Stimulated activated CD8-positive, alpha-beta memory T cell treated with anti-CD3 and anti-CD28 coated beads, Interleukin-7, amount 100 ng/mL, for 1 hour (primary cell): ENCODE measurements at places on chromosomes 7 and 10.

- DNase-seq, result no peak
Measured at GRCh38 chr7:137642031-137642430, 204.7 kb downstream of the DGKI start.

DNA sequence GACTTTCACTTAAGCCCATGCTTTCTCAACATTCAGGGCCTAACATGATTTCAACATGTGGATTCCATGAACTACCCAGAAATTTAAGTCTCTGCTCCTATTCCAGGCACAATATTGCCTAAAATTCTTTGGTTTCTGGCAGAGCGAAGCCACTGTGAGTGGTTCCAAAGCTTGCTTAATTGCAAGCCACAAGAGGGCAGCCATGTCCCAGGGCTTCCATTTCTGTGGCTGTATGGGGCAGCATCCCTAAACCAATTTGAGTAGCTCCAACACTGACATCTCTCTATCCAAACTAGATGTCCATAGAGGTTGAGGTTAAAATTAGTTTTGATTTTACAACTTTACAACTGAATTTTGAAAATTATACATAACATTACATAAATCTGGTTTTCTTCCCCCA is 56.3 kb upstream of the MDFIC start:
- peak; percentile 31 for DNase-seq

DNA sequence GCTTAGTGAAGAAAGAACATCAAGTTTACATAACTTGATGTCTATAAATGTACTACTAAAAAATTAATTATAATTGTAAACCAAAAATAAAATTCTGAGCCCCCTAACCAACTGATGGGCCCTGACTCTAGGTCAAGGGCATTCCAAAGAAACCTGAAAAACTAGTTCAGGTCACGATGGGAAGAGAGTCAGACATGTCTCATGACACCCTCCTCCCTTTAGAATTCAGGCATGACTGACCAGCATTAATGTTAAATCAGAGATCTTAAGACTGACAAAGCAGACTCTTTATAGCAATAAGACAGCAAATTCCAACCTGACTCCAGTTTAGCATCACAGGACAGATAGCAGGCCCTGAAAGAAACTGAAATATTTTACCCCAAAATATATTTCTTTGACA is 21.6 kb upstream of the OTUD1 start:
- DNase-seq, result no peak

DNA sequence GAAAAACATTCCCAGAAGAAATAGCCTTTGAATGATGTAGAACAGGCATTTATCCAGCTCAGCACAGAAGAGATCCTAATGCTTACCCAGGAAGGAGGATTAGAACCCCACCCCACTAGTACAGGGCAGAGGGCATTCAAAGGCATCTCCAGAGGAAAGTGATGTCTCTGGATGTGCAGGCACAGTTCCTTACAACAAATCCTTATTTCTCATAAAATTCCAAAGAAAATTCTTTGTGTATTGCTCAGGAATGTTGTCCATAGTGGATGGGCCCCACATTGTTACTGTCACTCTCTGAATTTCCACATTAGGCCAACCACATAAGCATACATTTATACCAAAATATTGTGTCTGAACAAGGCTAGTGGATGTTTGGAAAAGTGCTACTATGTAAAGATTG is 243.0 kb downstream of the ADRA2A start:
- DNase-seq, result no peak

DNA sequence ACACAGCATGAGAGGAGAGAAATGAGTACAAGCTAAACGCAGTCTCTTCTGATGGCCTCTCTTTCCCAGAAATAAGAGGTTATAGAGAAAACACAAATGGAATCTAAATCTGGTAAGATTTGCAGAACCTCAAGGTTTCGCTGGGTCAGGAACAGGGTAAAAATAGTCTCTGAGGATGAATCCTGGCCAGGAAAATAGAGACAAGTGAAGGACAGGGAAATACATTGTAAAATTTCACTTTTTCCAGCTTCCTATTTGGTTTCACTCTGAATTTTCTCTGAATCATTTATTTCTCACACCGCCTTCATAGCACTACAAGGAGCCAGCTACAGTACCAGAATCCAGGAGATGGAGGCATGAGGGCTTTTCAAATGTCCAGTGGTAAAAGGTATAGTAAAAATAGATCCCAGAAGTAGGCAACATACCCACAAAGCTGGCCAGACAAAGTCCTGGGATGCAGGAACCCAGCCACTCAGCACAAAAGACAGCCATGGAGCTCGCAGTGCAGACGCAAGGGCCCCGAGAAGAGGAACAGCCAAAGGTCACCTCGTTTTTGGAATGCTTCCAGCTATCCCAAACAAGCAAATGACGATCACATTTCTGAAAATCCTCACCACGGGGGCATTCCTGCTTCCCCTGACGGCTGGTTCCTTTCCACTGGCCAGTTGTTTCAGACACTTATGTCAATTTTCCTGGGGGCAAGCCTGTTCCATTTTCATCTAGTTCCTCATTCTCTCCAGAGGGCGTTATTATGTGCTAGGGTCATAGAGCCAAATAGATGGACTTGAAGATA is 21.5 kb upstream of the IKZF1 start:
- no peak for DNase-seq

DNA sequence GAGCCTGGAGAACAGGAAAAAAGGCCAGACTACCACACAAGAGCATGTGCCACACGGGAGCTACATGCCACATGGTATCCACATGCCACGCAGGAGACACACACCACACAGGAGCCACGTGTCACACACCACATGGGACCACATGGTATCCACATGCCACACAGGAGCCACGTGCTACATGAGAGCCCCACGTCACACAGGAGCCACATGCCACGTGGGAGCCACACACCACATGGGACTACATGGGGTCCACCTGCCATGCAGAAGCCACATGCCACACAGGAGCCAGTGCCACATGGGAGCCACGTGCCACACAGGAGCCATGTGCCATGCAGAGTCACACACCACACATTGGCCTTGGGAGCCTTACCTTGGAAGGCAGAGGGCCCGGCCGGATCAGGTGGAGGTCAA is 244.4 kb upstream of the PPP2R2D start:
- DNase-seq, result no peak

DNA sequence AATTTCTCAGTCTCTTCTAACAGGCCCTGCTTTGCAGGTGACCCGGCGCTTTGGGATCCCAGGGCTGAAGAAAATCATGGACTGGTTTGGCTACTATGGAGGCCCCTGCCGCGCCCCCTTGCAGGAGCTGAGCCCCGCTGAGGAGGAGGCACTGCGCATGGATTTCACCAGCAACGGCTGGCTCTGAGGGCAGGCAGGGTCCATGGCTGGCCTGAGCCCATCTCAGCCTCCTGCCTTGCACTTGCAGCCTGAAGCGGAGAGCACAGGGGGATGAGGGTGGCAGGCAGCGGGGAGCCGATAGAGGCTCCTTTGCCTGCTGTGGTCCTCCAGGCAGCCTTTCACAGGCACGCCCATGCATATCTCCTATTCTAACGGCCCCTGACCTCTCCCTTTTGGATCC is 21.8 kb downstream of the MORN4 start:
- DNase-seq, result no peak

DNA sequence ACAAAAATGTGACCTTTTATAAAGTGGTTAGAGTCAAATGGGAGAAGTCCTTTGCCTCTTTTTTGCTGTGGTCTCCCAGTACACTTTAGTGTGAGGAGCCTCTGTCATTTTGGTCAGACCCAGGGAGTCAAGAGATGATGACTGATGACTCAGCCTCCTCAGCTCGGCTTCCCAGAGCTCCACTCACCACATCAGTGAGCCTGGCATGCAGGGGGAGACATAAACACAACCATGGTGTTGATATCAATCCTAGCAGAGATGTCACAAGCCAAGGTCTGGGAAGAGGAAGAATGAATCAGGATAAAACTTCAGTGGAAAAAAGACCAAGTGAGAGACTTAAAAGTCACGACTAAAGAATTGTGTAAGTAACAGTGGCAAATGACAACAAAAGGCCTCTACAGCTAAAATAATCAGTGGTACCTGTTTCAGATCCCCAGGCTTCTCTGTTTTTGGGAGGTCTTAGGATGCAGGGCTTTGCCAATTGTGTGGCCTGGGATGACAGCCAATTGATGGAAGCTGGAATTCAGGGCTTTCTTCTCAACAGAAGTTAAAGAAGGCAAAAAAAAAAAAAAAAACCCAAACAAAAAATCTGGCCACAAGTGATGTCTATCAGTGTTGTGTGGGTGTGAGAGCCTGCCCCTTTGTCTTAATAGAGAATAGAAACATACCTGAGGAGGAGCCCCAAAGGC is 50.2 kb downstream of the TFAM start:
- no peak for DNase-seq

- DNase-seq, result no peak
Measured at GRCh38 chr7:117603627-117604026, 123.8 kb downstream of the CFTR start.

GRCh38 chr10:111316722-111317212 is 239.9 kb downstream of the ADRA2A start:
- DNase-seq, result no peak

DNA sequence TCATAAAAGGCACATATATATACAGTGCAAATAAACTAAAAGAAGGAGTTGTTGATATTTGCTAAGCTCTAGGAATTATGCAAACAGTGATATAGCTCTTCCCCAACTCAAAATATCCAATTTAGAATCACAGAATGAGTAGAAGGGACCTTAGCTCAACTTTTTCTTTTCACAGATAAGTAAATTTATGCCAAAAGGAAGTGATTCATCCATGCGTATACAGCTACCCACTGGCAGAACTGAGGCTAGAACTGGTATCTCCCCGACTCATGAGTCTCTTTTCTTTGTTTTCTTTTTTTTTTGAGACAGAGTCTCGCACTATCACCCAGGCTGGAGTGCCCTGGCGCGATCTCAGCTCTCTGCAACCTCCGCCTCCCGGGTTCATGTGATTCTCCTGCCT is 54.2 kb upstream of the SVIL start:
- DNase-seq, result no peak

GRCh38 chr7:88091988-88092675 is 127.7 kb downstream of the SRI start:
- DNase-seq, result no peak

DNA sequence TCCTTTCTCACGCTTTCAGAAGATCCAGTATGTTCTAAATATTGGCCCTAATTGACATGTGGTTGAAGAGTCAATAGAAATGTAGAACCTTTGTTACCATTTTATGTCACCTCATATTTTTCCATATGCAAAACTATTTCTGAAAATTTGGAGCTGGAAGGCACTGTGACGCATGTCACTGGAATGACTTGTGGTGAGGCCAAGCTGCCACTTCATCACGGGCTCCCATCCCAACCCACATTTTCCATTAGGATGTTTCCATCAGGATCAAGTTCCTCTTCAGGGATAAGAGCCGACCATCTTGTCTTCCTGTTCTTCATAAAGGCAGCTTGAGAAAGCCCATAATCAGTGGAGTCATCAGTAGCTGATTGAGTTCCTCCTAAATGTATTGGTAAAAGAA is 1241.7 kb downstream of the GATA3 start:
- DNase-seq, result no peak

DNA sequence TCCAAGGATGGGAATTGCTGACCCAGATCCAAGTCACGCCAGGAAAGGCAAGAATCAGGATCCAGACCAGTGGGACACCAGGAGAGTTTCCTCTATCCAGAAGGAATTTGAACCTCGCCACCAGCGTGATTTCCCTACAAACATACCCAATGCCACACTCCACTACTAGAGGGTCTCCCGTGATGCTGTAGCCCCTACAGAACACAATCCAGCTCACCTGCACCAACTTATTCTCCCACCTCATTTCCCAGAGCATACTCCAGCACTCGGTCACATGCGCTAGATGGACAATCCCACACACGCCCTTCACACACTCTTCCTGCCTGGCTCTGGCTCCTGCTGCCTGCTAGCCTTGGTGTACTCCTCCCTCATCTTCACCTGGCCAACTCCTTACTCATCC is 142.1 kb upstream of the PDE1C start:
- DNase-seq, result no peak

- no peak for DNase-seq
Measured at GRCh38 chr10:79189181-79189580, 120.4 kb downstream of the ZMIZ1 start.

DNA sequence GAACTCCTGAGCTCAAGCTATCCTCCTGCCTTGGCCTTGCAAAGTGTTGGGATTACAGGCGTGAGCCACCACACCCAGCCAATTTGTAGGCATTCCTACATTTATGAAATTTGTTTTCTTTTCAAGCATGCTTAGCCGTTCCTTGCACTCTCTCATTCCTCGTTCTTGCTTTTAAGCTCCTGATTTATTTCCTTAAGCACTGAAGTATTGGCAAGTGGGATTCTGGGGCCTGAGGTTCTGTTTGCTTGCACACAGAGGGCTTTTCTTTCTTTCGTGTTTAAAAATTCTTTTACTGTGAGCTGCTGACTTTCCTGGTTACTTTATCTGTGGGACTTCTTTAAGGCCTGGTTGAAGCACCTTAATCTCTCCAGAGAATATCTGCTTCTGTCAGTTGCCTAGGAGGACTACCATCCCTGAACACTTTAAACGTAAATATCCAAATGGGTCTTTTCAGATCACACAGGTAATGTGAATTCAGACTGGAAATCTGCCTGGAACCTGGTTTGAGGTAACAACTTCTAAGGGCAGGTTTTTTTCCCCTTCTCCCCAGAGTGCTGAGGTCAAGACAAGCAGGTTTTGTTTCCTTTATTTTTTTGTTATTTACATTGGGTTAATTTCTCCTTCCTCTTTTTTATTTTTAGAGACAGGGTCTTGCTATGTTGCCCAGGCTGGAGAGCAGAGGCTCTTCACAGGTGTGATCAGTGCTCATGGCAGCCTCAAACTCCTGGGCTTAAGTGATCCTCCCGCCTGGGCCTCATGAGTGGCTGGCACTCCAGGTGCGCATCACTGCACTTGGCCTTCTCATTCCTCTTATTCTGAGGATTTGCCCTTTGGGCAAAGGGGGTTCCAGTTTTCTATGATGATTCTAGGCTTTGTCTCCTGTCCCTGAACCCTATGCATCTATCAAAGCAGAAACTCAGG is 102.9 kb downstream of the PFKFB3 start:
- DNase-seq, result no peak

DNA sequence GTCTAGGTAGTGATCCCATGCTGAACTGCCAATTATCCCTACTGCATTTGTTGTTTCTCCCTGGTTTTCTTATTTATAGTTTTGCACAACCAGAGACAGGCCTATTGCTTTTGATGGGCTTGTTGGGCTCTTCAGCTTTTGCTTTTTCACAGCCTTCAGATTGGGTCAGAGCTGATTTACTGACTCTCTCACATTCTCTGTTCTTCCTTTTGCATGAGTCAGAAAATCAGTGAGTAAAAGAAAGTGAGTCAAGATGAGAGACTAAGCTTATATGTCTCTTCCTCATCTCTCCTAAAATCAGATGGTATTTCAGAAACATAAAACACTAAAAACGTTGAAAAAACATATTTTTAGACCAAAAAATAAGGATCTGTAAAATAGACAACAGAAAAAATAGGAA is 1135.4 kb downstream of the XPNPEP1 start:
- no peak for DNase-seq

- DNase-seq, result no peak
Measured at GRCh38 chr10:112728997-112729396, 221.1 kb upstream of the TCF7L2 start.

GRCh38 chr7:45515346-45515745 is 58.8 kb upstream of the ADCY1 start:
- DNase-seq, result no peak
